Heart right ventricle (tissue), 16 donors: ENCODE measurements at places on chromosomes 2 and 18. TPM values are rescaled to one million over a fixed set of nuclear protein-coding genes. Genes with fewer than 3 reads are reported as not detected.
A peak's percentile ranks its signal among the peaks of the same experiment; 100 is the strongest.

DNA sequence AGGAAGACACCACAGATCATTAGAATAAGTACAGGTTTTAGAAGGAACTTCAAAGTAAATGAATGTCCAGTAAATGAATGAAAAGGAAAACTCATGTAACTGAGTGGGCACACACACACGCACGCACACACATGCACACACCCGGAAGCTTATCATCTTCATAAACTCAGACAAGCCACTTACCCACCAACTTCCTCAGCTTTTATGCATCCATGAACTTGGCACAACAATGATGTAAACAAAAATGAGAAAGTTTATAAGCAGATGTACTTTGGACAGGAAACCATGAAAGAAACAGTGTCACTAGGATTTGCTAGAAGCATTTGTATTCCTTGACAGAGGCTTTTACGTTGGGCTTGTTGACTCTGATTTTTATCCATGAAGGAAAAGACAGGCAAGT, 23.2 kb downstream of the RNF152 start:
- peak overlapping the region; percentile 39 for H3K27ac ChIP-seq
- no peaks in the 10 kb centered on the region for H3K27me3 ChIP-seq
- H3K4me3 ChIP-seq = no peak overlapping the region
- peaks cover 22% of the 10 kb centered on the region for H3K4me1 ChIP-seq
- H3K36me3 ChIP-seq = peaks cover 14% of the 10 kb centered on the region

The MYOM1 gene
- 733 TPM for total RNA-seq

DNA sequence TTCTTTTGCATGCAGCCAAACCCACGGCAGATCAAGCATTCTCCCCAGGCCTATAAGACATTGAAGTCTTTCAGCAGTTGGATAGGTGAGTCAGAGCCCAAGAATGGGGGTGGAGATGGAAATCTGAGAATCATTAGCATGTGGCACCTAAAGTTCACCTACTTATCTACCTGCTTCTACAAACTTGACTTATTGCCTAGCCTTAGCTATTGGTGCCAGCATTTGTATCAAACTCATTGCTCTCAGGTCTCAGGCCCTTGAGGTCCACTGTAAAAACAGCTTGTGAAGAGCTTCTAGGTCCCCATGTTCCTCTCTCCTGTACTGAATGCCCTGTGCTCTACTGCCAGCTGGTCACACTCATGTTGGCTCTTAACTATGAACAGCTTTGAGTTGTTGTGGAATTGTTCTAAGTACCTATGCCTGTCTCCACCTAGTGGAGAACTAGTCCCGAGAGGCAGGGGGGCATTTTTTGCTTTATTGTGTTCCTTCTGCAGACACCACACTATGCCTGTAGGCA, 278.4 kb upstream of the SPRED2 start:
- H3K36me3 ChIP-seq = no peaks in the 10 kb centered on the region
- no peaks in the 10 kb centered on the region for H3K4me1 ChIP-seq
- H3K27me3 ChIP-seq = peaks cover 5% of the 10 kb centered on the region
- no peak overlapping the region for H3K27ac ChIP-seq

GRCh38 chr18:39302481-39302880, 1736.9 kb upstream of the CELF4 start:
- H3K27ac ChIP-seq = no peak overlapping the region
- no peaks in the 10 kb centered on the region for H3K4me1 ChIP-seq

The NEB gene
- 2.9 TPM for total RNA-seq

GRCh38 chr18:27728659-27729058, 448.3 kb downstream of the CDH2 start:
- no peak for DNase-seq
- H3K27me3 ChIP-seq = no peaks in the 10 kb centered on the region
- H3K36me3 ChIP-seq = no peaks in the 10 kb centered on the region
- H3K4me3 ChIP-seq = no peak overlapping the region
- H3K27ac ChIP-seq = no peak overlapping the region
- H3K4me1 ChIP-seq = no peaks in the 10 kb centered on the region
